Osteoblast (primary cell): ENCODE measurements at places on chromosomes 1 and 21. TPM values are rescaled to one million over a fixed set of nuclear protein-coding genes. Genes with fewer than 3 reads are reported as not detected.
A peak's percentile ranks its signal among the peaks of the same experiment; 100 is the strongest.

HCRTR1 gene
- total RNA-seq: not detected in 2 replicates

DNA sequence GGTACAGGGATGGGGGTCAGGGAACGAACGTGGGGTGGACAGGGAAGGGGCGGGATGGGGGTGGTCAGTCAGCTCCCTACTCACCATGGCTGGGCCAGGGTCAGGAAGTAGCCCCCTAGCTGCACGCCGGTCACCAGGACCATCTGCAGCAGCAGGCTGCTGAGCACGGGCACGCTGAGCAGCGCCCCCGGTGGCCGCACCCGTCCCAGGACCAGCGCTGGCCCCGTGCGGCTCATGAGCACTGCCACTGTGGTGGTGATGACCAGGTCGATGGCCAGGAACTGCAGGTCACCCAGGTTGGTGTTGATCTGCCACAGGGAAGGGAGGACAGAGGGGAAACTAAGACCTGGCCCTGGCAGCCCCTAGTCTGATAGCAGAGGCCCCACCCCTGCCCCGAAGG lies 6.5 kb upstream of the MFAP2 start:
- H3K27ac ChIP-seq: no peak overlapping the region
- H3K27me3 ChIP-seq: no peaks in the 10 kb centered on the region
- peaks cover 14% of the 10 kb centered on the region for H3K4me1 ChIP-seq
- no peak for DNase-seq

DNAJC28 gene
- total RNA-seq: 3.2 and 4.0 TPM in 2 replicates

HCN3 gene
- 2.5 and 2.9 TPM in 2 replicates for total RNA-seq

DNA sequence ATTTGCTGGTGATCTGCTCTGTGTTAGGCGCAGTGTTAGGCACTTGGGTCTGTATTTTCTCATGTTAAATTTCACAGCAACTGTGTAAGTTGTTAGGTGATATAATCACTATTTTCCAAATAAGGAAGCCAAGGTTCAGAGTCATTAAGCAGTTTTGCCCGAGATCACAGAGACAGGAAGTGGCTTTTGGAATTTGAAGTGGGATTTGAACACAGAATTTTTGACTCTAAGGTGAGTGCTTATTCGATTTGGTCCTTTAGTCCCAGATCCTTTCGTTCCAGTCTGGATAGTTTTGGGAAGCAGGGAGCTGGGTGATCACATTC lies 114.9 kb downstream of the NMNAT2 start:
- no peak for DNase-seq
- H3K36me3 ChIP-seq: no peaks in the 10 kb centered on the region
- H3K4me1 ChIP-seq: peaks cover 11% of the 10 kb centered on the region
- no peak overlapping the region for H3K27ac ChIP-seq

DNA sequence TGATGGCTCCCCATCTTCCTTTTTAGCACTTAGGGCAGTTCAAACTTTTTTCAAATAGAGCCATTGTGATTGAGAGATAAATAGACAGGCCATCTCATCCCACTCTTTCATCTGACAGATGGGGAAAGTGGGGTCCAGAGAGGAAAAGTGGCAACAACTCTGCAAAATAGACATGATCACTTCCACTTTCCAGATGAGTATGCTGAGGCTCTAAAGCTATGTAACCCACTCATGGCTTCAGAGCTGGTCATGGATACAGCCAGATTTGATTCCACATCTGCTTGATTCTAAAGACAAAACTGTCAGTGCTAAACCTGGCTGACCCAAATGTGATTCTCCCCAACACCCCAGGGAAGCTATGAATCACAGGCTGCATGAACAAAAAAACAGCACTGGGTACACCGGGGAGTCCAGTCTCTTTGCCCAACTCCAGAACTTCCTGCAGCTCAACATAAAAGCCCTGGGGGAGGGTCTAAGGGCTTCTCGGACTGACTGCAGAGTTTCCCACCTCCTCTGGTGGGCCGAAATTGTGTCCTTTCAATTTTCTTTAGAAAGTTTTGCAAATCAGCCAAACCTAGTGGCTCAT lies 59.3 kb downstream of the PLPP3 start:
- H3K4me3 ChIP-seq: no peak overlapping the region
- no peak for DNase-seq
- H3K4me1 ChIP-seq: peaks cover 5% of the 10 kb centered on the region
- peaks cover 64% of the 10 kb centered on the region for H3K36me3 ChIP-seq
- H3K27me3 ChIP-seq: no peaks in the 10 kb centered on the region

FMOD gene
- 2.9 and 5.9 TPM in 2 replicates for total RNA-seq

ETV3L gene
- not detected in 2 replicates for total RNA-seq

- no peaks in the 10 kb centered on the region for H3K27me3 ChIP-seq
- DNase-seq: peak; percentile 75
- peak overlapping the region; percentile 4 for H3K4me3 ChIP-seq
Measured at GRCh38 chr1:26706315-26706714, 10.5 kb downstream of the ARID1A start.

DNA sequence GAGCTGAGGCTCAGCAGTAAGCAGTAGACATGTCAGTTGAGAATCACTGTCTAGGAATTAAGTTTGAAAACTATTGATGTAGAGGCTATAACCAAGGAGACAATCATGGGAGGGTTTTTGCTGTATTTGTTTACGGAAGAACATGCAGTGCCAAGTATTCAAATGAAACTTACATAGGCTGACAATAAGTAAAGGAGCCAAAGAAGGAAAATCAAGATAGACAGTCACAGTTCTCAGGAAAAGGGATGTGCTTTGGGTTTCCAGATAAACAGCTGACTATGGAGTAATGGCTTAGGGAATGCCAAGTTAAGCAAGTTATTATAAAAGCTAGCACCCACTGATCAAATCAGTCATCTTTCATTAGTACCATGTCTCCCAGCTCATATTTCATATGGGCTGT lies 21.5 kb downstream of the GNG12 start:
- no peaks in the 10 kb centered on the region for H3K36me3 ChIP-seq
- H3K4me3 ChIP-seq: no peak overlapping the region

GRCh38 chr1:62407398-62408009 lies 29.3 kb upstream of the USP1 start:
- H3K4me3 ChIP-seq: no peak overlapping the region
- no peaks in the 10 kb centered on the region for H3K4me1 ChIP-seq
- no peak for DNase-seq

DNA sequence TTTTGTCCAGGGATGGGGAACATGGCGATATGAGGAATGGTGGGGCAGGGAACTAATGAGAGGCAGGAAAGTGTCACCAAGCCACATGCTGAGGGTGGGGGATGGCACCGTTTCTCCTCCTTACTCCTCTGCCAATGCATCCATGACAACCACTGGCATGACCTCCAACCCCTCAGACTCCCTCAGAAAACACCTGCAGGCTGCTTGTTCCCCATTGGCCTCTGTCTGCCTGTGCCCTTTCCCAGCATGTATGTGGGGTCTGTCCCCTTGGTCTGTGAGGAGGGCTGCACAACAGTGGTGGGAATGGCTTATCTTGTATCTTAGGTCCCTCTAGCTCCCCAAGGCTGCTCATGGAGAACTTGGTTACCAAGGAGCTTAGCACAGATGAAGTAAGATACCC lies 137.2 kb upstream of the NGF start:
- H3K27me3 ChIP-seq: no peaks in the 10 kb centered on the region
- DNase-seq: no peak
- H3K4me1 ChIP-seq: peaks cover 2% of the 10 kb centered on the region
- H3K27ac ChIP-seq: no peak overlapping the region

DNA sequence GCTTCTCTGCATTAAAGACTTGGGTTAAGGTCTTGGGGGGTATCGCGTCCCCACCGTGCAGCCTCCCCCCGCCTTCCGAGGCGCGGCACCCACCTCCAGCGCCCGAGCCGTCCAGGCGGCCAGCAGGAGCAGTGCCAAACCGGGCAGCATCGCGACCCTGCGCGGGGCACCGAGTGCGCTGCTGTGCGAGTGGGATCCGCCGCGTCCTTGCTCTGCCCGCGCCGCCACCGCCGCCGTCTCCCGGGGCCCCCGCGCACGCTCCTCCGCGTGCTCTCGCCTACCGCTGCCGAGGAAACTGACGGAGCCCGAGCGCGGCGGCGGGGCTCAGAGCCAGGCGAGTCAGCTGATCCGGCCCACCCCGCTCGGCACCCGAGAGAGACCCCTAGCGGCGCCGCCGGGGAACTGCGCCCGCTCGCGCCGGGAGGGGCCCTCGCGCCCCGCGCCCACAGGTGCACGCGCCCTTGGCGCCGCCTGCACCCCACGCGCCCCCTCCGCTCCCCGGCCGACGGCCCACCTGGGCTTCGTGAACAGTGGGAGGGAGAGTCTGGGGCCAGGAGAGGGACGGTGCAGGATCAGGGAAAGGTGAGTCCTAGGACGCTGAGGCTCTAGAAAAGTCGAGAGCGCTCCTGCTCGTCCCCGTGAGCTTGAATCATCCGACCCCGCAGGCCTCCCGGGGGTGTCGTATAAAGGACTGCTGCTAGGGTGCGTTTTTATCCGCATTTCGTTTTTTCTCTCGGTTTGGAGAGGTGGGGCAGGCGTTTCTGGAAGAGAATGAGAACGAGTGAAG lies at the start of gene APP:
Gene APP (minus strand): TSS at position 300 of the 787 bp plus-strand sequence. CDS start 150 bp downstream, at position 150.
- H3K4me3 ChIP-seq: peak within 1 kb of the TSS; percentile 96
- H3K27ac ChIP-seq: peak within 1 kb of the TSS; percentile 71

DNA sequence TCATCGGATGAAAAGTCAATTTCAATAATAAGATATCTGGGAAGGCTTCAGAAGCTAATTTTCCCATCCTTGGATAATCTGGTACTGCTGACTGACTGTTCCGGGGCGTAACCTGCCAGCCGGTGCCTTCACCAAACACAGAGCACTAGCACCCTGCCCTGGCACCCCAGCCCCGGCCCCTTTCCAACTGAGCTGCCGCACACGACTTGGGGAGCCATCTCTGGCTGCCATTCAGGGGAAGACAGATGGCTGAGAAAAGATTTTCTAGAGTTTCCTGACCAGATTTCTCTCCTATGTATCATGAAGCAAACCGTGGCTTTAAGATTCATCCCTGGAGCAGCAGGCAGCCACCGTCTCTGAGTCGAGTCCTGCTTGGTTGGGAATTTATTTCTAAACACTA lies 96.0 kb upstream of the SYT6 start:
- H3K27ac ChIP-seq: no peak overlapping the region
- no peak for DNase-seq
- no peaks in the 10 kb centered on the region for H3K36me3 ChIP-seq
- H3K27me3 ChIP-seq: peaks cover 2% of the 10 kb centered on the region
- no peak overlapping the region for H3K4me3 ChIP-seq

DNA sequence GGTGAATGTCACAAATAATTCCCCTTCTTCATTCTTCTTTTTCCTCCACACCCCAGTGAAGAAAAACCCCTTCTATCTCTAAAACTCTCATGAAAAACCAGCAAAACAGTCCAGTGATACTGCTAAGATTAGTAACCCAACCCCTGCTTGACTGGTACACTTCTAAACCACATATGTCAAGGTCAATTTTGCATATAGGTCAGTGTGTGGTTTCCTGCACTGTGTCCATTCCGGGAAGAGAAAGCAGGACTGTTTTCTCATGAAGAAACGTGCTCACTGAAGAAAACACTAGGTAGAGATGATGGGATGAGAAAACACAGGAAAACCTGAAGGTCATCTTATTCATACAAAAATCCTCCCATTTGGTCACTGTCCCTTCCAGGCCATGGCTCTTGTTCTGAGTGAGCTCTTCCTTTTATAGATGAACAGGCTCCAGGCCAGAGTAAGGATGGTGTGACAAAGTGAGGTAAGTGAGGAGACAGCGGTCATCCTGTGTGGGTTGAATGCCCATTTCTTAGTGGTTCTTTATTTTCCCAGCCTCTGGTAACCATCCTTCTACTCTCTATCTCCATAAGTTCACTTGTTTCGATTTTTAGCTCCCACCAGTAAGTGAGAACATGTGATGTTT lies 122.7 kb downstream of the FASLG start:
- H3K4me1 ChIP-seq: no peaks in the 10 kb centered on the region
- DNase-seq: no peak
- no peaks in the 10 kb centered on the region for H3K36me3 ChIP-seq
- H3K4me3 ChIP-seq: no peak overlapping the region
- H3K27ac ChIP-seq: no peak overlapping the region
- H3K27me3 ChIP-seq: no peaks in the 10 kb centered on the region

RNF19B gene
- total RNA-seq: 14.5 and 19.7 TPM in 2 replicates

OR2L2 gene
- under 0.01 TPM in 2 replicates for total RNA-seq

DNA sequence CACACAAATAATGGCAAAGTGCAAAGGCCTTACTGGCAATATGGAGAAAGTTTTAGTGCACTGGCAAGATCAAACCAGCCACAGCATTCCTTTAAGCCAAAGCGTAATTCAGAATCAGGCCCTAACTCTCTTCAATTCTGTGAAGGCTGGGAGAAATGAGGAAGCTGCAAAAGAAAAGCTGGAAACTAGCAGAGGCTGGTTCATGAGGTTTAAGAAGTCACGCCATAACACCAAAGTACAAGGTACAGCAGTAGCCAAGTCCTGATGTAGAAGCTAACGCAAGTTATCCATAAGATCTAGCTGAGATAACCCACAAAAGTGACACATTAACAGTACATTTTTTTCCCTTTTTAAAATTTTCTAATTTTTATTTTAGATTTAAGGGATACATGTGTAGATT lies 57.1 kb downstream of the SLC27A3 start:
- H3K27ac ChIP-seq: no peak overlapping the region
- H3K4me1 ChIP-seq: no peaks in the 10 kb centered on the region

GRCh38 chr1:206839006-206839560 lies 26.3 kb upstream of the IL20 start:
- peaks cover 18% of the 10 kb centered on the region for H3K27me3 ChIP-seq
- DNase-seq: no peak
- H3K27ac ChIP-seq: no peak overlapping the region
- H3K4me1 ChIP-seq: peaks cover 13% of the 10 kb centered on the region
- H3K4me3 ChIP-seq: no peak overlapping the region

DNA sequence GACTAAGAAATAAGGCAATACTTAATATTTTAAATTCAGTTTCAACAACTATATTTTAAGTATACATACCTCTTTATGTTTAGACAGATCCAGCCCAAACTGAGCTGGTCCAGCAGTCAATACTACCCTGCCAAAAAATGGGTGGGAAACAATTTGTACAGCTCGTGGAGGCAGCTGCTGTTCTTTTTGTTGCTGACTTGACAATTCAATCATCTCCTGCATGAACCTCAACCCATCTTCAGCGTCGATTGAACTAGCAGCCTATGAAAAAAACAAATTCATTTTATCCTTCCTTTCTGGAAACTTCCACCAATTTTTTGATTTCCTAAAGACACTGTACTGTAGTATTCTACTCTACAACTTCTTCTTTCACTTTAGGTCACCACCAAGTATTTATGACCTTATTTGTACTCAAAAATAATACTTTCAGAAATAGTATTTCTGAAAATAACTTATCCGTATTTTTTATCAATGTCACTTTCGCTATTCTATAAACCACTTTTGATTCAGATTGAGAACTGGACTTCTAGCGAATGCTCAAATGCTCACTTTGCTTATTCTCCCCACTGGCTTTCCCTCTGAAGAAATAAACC lies 46.5 kb downstream of the EDEM3 start:
- no peak overlapping the region for H3K27ac ChIP-seq
- no peak overlapping the region for H3K4me3 ChIP-seq
- no peaks in the 10 kb centered on the region for H3K27me3 ChIP-seq
- DNase-seq: no peak

DNA sequence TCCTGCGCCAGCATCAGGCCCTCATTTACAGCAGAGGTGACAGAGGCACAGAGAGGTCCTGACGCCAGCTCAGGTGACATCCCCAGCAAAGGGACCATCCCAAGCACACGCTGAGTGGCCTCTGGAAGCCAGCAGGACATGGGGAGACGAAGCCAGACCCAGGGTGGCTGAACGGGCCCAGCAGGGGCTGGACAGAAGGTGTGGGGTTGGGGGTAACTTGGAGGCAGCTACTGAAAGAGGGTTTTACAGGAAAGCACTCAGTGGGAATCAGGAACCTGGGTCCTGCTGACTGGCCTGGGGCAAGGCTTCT lies 1.6 kb upstream of the ARHGEF16 start:
- no peaks in the 10 kb centered on the region for H3K4me1 ChIP-seq
- H3K4me3 ChIP-seq: no peak overlapping the region
- no peak for DNase-seq

INTS3 gene
- total RNA-seq: 42.4 and 42.7 TPM in 2 replicates
